Lung (tissue), 17 donors: ENCODE measurements at places on chromosomes 5 and 9. TPM values are rescaled to one million over a fixed set of nuclear protein-coding genes. Genes with fewer than 3 reads are reported as not detected.
A peak's percentile ranks its signal among the peaks of the same experiment; 100 is the strongest.

DNA sequence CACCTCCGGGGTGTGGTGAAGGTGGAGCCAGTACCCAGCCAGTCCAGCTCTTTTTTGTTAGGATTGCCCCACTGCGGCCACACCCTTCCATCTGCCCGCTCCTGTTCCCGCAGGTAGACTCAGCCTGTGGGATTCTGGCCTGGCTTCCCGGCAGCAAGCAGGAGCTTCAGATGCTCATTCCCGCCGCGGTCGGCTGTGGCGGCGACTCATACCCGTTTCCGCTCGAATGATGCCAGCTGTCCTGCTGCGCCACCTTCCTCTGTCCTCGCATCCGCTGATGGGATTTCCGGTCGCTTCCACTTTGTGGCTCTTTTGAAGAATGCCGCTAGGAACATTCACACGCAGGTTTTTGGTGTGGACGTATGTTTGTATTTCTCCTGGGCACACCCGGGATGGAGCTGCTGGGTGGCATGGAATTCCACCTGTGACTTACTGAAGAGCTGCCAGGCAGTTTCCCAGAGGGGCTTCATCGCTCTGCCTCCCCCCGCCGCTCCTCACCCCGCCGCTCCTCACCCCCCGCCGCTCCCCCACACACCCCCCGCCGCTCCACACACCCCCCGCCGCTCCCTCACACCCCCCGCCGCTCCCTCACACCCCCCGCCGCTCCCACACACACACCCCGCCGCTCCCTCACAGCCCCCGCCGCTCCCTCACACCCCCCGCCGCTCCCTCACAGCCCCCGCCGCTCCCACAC is 60.3 kb downstream of the TENT4A start:
- DNase-seq: no peak

DNA sequence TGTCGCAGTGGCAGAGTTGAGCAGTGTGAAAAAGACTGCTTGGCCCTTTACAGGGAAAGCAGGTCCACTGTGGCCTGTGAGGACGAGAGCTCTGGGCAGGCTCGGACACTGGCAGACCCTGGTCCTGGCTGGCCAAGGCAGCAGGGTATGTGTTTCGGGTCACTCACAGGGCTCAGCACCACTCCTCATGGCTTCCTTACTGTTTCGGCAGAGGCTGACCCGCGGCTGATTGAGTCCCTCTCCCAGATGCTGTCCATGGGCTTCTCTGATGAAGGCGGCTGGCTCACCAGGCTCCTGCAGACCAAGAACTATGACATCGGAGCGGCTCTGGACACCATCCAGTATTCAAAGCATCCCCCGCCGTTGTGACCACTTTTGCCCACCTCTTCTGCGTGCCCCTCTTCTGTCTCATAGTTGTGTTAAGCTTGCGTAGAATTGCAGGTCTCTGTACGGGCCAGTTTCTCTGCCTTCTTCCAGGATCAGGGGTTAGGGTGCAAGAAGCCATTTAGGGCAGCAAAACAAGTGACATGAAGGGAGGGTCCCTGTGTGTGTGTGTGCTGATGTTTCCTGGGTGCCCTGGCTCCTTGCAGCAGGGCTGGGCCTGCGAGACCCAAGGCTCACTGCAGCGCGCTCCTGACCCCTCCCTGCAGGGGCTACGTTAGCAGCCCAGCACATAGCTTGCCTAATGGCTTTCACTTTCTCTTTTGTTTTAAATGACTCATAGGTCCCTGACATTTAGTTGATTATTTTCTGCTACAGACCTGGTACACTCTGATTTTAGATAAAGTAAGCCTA is 15.7 kb downstream of the SQSTM1 start:
- DNase-seq: no peak

DNA sequence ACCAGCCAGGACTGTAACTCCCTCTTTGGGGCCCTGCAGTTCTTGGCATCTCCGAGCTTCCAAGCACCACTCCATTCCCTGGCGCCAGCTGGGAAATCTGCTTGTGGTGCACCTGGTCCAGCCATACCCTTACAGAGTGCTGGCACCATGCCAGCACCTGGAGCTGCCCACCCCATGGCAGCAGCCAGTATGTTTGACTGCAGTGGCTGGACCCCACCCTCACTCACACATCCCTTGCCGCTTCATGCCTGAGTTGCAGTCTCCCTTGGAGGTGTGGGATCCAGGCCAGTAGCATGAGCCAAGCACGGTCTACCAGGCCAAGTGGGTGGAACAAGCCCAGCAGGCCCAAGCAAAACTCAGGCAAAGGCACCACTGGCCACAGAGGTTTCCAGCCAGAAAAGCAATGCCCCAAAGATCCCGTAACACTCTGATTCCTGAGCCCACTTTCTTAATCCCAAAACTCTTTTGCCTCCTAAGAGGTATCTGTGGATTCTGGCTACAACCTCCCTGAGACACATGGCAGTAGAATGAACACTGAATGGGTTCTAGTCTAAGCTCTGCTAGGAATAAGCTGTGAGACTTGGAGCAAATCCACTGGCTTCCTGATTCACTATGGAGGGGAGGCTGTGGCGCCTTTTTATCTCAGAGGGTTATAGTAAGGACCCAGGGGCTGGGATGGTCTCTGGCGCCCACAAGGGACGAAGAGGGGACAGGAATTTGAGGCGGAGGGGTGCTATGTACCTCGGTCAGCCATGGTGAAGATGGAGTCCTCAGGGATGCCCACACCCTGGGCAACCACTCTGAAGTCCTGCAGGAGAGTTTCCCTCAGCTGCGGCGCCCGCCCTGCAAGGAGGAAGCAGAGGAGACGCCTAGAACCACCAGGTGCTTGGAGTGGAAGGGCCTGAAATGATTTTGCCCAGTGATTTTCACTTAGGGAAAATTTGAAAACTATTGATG is 5.6 kb downstream of the AMBP start:
- DNase-seq: peak; percentile 46

DNA sequence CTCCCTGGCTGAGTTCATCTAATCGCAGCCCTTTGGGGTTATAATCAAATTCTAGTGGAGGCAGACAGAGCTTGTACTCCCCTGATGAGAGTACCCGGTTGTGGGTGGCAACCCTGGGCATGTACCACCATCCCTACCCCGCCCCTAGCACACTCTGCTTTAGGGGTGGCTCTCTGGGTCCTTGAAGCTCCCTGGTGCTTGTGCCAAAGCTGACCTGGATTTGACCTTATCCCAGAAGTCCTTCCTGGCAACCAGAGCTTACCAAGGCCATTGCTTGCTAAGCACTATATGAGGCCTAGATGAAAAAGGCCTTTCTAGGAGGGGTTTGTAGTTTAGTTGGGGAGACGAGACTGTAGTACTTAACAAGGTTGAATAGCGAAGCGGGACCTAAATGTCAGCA is 72.2 kb downstream of the RGS3 start:
- DNase-seq: peak; percentile 9

DNA sequence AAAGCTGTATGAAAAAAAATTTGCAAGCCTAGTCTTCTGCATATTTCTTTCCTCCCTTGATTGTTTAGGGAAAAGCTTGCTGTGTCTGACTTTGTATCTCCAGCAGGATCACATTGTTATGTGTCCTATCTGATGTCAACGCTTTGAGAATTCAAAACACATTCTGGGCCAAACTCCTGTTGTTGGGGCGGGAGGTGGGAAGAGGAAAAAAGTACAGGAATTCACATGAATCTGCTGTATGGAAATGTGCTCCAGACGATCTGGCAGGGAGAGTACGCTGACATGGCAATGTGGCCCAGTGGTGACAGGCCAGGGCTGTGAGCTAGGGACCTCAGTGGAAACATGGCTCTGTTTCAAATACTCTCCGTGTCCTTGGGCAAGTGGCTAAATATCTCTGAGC is 87.4 kb upstream of the GNA14 start:
- DNase-seq: peak; percentile 40

DNA sequence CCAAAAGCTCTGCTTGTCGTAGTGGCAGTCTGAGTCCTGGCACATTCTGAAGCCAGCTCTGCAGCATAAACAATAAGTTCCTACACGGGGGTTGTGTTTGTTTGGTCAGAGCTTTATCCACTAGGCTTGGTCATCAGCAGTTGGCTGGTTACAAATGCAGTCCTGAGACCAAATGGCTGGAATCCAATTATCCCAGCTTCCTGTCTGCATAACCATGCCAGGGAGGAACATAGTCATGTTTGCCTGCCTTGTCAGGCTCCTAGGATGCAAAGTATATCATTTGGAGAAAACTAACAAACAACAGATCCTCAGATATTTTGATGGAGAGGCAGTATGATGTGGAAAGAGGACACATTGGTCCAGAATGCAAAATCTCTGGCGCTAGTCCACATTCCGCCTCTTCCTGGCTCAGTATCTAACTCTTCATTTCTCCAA is 85.8 kb downstream of the FBXO38 start:
- peak; percentile 86 for DNase-seq

DNA sequence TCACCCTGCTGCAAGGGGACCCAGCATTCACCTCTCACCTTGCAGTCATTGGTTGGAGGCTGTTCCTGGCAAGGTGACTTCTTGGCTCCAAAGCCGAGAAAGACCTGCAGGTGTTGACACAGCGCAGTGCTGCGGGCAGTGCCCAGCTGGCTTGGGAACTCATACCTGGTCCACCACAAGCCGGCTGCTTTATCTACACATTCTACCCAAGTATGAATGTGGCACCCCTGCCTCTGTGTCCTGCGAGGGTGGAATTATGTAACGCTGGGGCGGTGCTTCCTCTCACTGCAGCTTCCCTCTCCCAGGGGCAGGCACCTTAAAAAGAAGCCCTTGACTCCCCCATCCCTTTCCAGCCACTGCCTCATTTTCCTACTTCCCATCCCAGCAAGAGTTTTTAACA is 2.5 kb upstream of the ZMYND19 start:
- DNase-seq: peak; percentile 43

DNA sequence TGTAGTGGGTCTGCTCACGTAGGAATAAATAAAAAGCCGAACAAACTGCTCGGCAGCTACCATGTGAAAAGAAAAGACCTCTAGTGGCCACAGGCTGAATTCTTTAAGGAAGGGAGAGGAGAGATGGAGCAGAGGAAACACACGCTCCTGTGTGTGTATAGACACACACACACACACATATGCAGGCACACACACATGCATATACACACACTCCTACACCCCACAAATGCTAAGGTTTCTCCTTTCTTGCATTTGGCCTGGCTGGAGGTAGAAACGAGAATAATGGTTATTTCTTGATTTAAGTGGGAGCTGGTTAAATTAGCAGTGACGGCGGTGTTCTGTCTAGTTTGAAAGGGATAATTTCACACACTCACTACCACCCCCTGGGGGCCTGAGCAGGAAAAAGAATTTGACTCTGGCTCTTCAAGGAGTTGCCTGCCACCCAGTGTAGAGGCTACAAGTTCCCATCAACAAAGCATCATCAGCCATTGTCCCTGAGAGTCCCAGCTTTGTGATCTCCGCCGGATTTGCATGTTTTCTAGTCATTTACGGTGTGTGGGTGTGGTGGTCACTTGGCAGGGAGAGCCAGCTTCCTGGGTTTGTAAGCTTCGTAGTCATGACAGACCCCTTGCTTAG is at the start of gene INSYN2B:
TSS of gene INSYN2B (minus strand) at position 78 of the 636 bp plus-strand sequence. CDS start 96,597 bp downstream, outside the sequence.
- DNase-seq: peak; percentile 95

- DNase-seq: no peak
Observed at GRCh38 chr9:98750364-98751060, 41.8 kb upstream of the GABBR2 start.

DNA sequence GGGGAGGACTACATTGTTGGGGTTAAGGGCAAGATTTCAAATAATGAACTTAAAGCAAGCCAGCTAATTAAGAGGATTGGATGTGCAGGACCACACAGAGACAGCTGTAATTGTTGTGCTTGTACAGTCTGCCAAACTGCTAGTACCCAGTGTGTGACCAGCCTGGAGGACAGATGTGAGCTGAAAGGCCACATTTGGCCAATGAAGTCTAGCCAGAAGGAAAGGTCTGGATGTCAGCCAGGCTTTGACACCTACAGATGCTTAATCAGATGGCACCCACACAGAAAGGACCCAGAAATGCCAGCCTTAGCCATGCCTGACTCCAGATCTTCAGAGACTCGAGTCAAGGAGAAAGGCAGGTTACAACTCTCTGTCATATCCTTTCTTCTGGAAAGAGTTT is 491.1 kb downstream of the KIF4B start:
- no peak for DNase-seq

- no peak for DNase-seq
Observed at GRCh38 chr5:14199902-14200301, 56.8 kb downstream of the TRIO start.

DNA sequence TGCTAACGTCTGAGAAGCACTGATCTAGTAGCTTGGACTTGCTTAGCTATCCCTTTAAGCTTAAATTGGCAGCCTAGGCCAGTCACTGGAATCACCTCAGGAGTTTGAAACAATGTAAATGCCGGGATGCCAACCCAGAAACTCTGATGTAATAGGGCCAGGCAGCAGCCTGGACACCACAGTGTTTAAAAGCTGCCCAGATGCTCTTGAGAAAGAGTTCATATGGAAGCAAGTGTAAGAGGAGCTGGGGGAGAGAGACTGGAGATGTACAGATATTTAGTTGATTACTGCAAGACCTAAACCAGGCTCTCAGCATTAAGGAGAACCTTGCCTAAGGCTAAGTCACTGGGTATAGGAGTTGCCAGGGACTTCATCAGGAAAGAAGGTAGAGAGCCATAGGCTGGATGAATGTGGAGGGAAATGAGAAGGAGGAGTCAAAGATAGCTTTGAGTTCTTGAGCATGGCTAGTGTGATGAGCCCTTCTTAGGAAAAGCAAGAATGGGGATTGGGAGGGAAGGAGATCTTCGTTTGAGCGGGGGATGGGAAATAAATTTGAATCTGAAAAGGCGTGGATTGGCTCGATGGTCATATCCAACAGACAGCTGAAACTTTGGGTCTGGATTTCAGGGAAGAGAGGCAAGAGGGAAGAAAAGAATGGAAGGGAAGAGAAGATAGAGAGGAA is 392.9 kb upstream of the WWC1 start:
- DNase-seq: no peak

- no peak for DNase-seq
Observed at GRCh38 chr5:111509119-111509518, 3.2 kb downstream of the STARD4 start.

DNA sequence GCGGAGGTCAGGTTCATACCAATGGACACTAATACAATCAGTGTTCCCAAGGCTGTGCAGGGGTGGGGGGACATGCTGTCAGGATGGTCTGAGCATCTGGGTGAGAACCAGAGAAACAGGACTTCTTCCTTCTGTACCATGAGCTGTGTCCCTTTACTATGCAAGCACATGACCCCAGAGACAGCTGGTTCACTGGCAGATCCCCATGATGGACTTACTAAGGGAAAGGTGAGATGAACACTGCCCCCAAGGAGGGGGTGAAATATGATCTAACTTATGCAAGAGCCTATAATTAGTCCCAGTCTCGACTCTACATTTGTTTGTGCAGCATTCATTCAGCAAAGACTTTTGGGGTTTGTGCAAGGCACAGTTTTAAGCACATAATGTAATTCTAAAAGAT is 91.4 kb downstream of the LIFR start:
- DNase-seq: peak; percentile 36

GRCh38 chr5:69489246-69489645 is 3.3 kb upstream of the OCLN start:
- DNase-seq: no peak

DNA sequence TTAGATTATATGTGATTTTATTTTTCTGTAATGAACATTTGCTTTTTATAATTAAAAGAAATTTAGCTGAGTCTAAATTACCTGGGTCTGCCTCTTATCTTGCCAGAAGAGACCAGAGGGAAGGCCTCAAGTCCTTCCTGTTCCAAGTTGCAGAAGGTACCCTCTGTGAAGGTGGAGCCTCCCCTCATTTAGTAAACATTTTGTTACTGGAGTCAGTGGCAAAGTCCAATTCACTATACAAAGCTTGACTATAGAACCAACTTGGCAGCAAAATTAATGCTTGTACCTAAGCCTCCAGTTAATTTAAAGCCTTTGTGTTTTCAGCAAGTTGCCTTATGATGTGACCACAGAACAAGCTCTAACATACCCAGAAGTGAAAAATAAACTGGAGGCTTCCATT is 42.8 kb upstream of the F2R start:
- no peak for DNase-seq

Gene PCDH1
- 43.6 TPM for total RNA-seq

Gene SLC6A3
- total RNA-seq: 0.95 TPM

Gene IFNA8
- total RNA-seq: not detected

Gene PALM2AKAP2
- 37.7 TPM for total RNA-seq

Gene GTF3C4
- total RNA-seq: 16.9 TPM
